ENCODE measurements at places on chromosomes 2 and 18.

DNA sequence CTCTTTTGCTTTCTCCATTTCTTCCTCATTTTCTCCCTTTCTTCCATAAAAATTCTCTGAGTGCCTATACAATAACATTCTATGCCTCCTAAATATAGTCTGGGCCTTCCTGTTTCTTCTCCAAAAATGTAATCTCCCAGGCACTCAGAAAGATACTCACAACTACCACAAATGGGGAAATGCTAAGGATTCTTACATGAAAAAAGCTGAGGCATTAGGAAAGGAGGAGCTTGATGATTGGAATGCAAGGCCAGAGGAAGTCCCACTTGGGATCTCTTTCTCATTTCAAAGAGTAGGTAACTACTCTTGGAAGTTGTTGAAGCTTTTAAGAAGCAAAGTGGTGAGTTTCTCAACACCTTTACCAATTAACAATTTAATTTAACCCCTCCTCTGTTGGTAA lies 3.4 kb downstream of the VSNL1 start:
- no peak for DNase-seq

- no peak for DNase-seq
Measured at GRCh38 chr2:118251427-118251826, 163.2 kb downstream of the INSIG2 start.

DNA sequence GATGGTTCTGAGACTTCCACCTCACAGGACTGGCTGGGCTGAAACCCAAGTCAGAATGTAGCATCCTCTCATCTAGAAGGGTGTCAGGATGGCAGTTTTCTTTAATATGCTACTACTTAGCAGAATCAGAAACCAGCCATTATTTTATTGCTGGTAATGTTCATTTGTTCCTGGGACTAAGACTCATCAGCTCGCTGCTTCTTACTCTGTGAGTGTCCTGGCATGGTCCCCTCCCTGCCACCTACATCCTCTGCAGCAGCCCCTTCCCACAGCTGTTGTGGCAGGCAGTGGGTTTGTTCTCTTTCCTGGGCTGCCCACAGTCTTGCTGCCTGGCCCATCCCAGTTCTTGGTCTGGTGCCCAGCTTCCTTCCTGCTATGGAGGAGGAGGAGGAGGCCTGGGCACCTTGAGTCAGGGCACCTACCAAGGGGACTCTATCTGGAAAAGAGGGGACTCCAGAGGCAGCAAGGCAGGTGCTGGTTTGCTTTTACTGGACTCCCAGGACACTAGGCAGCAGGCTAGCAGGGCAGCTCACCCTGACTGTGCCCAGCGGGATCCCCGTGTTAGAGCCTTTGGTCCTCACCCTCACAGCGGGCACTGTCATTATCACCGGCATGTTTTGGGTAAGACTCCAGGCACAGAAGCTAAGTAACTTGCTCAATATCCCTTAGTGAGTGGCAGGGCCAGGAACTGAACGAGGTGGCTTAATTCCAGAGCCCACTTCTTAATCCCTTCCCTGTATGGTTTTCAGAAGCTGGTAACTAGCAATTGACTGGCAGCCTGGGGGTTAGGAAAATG lies 62.1 kb downstream of the LRRFIP1 start:
- no peak for DNase-seq

DNA sequence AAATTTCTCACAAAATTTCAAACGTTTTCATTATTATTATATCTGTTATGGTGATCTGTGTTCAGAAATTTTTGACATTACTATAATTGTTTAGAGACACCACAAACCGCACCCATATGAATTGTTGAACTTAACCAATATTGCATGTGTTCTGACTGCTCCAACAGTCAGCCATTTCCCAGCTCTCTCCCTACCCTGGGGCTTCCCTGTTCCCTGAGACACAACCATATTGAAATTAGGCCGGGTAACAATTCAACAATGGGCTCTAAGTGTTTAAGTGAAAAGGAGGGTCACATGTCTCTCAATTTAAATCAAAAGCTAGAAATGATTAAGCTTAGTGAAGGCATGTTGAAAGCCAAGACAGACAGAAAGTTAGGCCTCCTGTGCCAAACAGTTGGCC lies 424.0 kb downstream of the DSC3 start:
- no peak for DNase-seq

DNA sequence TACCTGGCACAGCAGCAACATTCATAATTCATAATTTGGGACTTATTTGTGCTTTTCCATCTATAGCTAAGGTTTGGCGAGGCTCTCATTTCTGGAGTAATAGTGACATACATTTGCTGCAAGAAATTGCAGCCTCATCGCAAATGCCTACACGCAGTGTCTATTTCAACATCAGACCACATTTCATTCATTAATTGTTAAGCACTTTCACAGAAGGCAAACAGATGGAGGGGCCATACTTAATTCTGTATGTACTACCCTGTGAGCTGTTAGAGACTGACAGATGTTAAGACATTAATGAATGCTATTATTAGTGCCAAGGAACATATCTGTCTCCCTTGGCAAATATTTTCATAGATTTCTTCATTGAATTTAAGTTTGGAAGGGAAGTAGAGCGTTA lies 125.7 kb downstream of the UXS1 start:
- no peak for DNase-seq
